ENCODE measurements at places on chromosomes 12 and 14. TPM values are rescaled to one million over a fixed set of nuclear protein-coding genes. Genes with fewer than 3 reads are reported as not detected.

Gene GPR65
- 3.9 TPM for total RNA-seq

DNA sequence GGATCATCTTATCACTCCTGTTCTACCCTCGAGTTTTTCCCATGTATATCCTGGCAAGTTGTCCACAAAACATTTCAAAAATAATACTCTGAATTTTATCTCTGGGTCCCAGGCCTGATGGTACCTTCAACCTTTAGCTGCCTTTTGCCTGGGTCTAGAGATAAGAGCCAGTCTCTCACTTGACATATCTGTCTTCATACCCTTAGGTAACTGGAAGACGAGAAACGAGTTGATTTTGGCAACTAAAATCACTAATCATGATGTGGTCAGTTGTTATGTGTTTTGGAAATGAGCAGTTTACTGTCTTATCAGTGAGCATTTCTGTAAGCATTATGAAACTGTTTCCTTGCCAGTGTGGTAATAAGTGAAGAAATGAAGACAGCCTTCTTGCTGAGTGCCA lies 6.3 kb downstream of the RNF10 start:
- no peak for DNase-seq

GRCh38 chr12:11941606-11942337 lies 129.0 kb upstream of the BCL2L14 start:
- no peak for DNase-seq

DNA sequence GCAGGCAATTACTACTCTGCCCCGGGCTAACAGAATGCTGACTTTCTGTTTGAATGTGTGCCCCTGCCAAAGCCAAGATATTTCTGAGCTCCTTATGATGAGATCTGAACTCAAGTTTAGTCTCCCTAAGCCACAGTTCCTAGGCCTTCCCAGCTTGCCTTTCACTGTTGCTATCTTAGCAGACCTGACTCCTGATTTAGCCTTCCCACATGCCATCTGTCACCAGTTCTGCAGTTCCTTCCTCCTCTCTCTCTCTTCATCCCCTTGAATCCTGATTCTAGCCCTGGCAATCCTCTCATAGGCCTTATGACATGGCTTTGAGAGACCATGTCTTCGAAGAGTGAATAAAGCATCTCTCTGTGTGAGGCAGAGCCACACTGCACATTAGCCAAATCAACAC lies 12.5 kb upstream of the SAMD4A start:
- DNase-seq, result no peak

Gene LRCOL1
- not detected for total RNA-seq

Gene AQP2
- total RNA-seq, result not detected

GRCh38 chr12:401235-402028 lies at the start of gene CCDC77:
Gene CCDC77, plus strand, starts transcription at chr12:401644. Its CDS starts 7,740 bp downstream, at chr12:409384.
- DNase-seq, result peak; percentile 94

DNA sequence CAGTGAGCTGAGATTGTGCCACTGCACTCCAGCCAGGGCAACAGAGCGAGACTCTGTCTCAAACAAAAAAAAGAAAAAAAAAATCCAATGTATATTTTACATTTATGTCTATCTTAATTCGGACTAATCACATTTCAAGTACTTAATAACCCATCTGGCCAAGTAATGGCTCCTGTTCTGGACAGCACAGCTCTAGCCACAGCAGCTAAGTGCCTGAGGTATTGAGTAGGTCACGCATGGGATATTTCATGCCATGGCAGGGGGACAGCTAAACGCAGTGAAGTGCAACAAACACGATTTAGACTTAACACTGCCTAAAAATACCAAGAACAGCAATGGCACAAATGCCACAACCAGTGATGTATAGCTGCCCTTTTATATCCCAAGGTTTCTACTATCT lies 8.0 kb downstream of the BAZ1A start:
- no peak for DNase-seq

Gene AQP6
- total RNA-seq, result 0.39 TPM

GRCh38 chr12:11202811-11203210 lies 16.1 kb upstream of the TAS2R42 start:
- no peak for DNase-seq

GRCh38 chr14:39683691-39684260 lies 251.5 kb upstream of the FBXO33 start:
- no peak for DNase-seq

GRCh38 chr14:106528717-106529116 lies 1002.3 kb downstream of the TMEM121 start:
- no peak for DNase-seq

Gene RNASE2
- total RNA-seq, result 5.8 TPM

Gene NTF3
- 21.8 TPM for total RNA-seq

Gene PTPRQ
- 10.3 TPM for total RNA-seq

- peak; percentile 26 for DNase-seq
Measured at GRCh38 chr14:105897725-105898113, 371.3 kb downstream of the TMEM121 start.

GRCh38 chr12:92654929-92655328 lies 47.9 kb upstream of the PLEKHG7 start:
- DNase-seq, result peak; percentile 49

DNA sequence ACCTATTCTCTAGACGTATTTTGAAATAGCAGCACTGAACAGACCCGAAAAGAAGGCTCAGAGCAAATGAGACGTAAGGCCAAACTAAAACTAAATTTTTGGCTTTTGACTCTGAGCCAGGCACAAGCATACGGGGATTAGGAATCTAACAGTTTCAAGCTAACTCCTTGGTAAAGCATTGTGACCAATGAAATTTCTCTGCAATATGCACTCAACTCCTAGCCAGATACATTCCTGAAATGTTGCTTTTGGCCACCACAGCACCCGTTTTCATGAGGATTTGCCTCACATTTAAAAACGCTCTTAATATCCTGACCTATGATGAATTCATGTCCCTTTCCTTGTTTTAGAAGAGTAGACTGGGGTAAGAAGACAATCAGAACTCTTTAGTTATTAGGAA lies 53.1 kb upstream of the NPFF start:
- no peak for DNase-seq

Gene MYH7
- not detected for total RNA-seq

Gene PPP2R5E
- total RNA-seq, result 42.1 TPM

Gene SVOP
- total RNA-seq, result not detected

DNA sequence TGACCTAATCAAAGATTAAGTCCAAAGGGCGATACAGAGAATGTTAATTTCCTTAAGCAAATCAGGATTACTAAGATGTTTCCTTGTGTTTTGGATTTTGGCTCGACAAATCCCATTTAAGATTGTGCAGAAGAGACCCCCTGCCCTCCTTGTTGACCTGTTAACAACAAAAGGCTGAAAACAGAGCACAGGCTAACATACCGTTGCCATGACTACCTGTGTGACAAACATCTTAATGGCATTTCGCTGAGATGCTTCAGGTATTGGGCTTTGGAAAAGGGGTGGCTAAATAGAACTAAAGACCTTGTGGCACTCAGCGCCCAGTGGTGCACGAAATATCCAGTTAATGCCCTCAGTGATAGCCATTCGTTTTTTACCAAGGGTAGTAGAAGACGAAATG lies 1532.3 kb upstream of the TMEM132C start:
- DNase-seq, result no peak

- DNase-seq, result no peak
Measured at GRCh38 chr12:79444089-79444488, 246.7 kb downstream of the PAWR start.

Gene SLCO1C1
- total RNA-seq, result 4.3 TPM

Gene MYF6
- total RNA-seq, result not detected

Gene TCHP
- total RNA-seq, result 21.1 TPM

GRCh38 chr12:43226151-43226550 lies 325.9 kb downstream of the ADAMTS20 start:
- DNase-seq, result no peak

DNA sequence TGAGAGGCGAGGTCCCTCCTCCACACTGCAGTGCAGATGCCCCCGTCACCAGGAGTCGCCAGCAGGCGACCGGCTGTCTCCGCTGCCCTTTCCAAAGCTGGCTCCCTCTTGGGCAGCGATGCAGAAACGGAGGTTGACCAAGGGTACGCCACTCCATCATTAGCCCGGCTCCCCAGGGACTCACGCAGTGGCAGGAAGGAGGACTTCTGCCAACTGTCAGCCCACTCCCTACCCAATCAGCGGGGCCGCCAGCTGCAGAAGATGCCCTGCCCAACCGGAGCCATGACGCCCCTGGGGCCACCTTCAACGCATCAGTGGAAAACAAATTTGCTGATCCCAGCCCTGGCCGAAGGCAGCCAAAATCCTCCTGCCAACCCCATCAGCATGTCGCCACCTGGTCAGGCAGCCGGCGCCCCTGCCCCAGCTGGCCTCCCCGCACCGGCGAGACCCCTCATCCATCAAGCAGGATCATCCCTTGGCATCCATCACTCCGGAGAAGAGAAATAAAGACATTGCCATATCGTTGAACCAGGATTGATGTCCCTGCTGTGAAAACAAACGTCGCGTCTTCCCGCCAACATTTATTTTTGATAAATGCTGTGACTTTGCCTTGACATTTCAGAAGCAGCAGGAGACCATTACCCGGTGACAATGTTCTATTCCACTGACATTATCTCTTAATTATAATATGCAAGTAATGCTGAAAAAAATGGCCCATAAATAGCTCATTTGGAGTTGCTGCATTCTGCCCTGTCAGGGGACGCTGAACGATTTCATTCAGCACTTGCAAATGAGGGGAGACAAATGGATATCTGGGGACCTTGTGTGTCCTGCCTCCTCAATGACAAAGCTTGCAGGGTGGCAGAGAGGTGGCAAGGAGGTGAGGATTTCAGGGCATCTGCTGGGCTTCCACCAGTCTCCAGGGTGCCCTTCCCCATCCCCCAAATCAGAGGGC lies 105.1 kb downstream of the SCARB1 start:
- no peak for DNase-seq

DNA sequence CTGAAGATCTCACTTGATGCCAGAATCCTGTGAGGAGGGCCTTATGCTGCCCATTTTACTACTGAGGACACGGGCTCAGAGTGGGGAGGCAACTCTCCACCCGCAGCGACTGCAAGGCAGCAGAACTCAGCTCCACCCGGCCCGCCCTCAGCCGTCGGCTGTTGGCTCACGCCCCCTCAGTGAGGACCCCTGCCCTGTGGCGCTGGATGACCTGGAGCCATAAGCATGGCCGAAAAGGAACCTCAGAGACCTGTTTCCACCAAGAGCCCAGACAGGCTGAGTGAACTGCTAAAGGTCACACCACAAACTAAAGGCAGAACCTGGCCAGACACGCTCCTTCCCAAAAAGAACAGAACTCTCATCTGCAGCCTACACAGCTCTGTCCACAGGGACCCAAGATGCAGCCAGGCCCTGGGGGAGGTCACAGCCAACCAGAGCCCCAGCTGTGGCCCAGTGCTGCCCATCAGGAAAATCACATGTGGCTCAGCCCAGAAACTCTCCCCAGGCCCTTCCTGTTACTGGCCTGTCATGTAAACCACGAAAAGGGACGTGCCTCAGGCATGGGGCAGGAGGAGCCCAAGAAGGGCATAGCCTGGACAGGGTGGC lies 32.8 kb downstream of the CCNK start:
- peak; percentile 73 for DNase-seq

GRCh38 chr14:90487031-90487430 lies 90.2 kb downstream of the CALM1 start:
- DNase-seq, result no peak

GRCh38 chr12:130246560-130246959 lies 84.3 kb downstream of the FZD10 start:
- no peak for DNase-seq

DNA sequence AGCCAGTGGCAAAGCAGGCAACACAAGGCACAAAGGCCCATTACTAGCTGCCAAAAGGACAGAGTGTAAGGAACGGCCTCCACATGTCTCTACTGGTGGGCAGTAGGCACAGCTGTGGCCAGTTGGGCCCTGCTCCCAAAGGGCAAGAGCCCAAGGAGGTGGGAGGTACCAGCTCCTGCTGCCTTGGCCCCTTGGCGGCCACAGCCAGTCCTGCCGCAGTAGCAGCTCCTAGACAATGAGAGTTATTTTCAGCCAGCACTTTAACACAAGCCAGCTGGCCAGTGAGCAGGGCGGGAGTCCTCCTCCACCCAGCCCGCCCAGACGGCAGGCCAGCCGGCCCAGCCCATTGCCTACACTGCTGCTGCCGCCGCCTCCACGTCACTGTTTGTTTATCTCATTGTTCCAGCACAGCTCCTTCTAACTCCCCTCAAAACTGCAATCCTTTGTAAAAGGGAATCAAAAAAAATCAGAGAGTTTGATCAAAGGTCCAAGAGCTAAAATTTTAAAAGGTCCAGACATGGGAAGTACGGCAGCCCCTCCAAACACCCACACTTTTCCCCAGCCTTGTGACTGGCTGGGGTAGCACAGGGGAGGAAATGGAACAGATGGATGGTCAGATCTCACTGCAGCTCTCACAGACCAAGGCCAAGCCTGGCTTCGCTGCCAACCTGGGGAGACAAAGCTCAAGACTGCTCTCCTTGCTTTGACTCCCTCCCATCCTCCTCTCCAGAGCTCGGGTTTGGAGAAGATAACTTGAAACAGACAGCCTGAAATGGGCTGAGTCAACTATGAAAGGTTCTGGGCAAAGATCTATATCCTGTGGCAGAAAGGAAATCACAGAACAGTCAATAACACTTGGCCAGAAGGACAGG lies 33.5 kb downstream of the FMNL3 start:
- peak; percentile 95 for DNase-seq

Gene MSI1
- total RNA-seq, result 0.32 TPM

Gene ENDOU
- total RNA-seq, result 0.29 TPM

DNA sequence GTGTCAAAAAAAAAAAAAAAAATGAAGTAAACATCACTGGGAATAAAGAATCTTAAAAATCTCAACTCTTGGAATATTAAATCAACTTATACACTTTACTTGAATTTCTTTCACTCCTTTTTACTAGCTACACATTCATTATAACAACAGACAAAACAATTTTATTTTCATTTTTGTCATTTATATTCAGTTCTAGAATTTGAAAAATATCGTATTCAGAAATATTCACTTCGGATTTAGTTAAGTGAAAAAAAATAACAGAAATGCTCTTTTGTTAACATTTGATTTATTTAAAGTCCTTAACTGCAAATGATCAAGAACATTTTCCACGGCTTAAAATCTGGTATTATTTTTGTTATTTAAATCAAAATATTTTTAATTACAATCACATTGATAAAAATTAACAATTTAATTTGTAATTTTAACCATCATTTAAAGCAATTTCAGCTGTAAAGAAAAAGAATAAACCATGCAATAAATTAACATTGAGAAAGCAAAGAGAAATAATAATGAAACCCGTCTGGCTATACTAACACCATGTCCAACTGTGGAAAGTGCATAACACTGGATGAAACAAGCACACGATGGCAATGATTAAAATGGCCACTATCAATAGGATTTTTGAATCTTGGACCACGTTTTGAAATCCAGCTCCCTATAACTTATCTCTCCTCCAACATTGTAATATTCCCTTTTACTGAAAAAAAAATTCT lies 5.2 kb downstream of the FOXA1 start:
- DNase-seq, result no peak

Gene MGP
- 7,115 TPM for total RNA-seq

Gene SLC7A7
- 16.7 TPM for total RNA-seq

- no peak for DNase-seq
Measured at GRCh38 chr14:92105073-92105892, 1.1 kb downstream of the ATXN3 start.

DNA sequence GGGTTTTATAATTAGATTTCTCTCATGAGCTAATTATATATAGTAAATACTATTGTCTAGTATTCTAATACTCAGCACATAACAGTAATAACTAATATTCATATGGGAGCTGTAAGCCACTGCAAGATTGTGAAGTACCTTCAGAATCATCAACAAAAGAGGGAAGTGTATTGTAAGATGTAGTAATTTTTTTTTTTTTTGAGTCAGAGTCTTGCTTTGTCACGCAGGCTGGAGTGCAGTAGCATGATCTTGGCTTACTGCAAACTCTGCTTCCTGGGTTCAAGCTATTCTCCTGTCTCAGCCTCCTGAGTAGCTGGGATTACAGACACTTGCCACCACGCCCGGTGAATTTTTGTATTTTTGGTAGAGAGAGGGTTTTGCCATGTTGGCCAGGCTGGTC lies 3.1 kb downstream of the GPR33 start:
- no peak for DNase-seq

Gene SNRNP35
- 23.3 TPM for total RNA-seq
